ENCODE measurements at places on chromosomes 12 and 14.

- DNase-seq, result no peak
These were observed 394.4 kb upstream of the STXBP6 start for GRCh38 chr14:25444381-25444780.

DNA sequence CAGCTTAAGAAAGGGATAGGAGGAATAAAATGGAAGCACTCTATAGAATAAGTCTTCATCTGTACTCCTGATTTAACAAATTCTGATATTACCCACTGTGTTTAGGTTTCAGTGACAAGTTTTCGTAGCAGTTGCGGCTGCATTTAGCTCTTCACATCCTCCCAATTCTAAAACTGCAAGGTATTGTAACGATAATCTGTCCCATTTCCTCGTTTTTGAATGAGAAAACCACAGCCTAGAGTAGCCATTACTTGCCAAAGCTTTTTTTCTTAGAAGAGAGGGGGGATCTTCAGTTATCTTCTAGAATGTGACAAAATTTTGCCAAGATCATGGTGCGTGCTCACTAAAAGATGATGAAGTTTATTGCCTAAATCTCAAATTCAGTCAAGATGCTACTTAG, 155.8 kb downstream of the PDE3A start:
- no peak for DNase-seq

DNA sequence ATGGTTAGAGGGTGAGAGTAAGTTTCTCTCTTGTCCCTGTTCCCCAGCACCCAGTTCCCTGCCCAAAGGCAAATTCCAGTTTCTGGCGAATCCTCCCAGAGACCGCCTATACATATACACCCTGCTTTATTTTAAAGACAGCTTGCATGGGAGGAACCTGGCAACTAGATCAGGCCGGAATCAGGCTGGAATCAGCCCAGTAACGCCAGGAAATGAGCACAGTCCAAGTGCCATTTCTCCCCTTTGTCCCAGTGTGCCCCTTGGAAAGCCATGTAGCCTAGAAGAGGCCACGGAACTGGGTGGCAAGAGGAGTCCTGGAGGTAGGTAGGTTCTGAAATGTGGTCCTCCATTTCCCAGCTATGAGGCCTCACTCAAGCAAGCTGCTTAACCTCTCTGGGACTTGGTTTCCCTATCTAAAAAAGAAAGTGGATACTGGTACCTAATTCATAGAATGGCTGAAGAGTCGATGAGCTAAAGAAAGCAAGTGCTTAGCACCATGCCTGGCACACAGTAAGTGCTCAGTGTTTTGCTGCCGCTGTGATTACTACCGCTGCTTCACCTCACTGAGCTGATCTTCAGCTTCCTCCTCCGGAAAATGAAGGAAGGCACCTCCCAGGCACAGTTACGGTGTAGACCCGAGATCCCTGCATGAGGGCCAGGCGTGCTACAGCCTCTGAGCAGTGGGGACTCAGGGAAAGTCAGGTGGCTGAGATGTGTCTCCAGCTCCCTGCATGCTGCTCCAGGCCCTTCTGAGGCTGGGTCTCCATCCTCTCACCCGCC, 36.4 kb downstream of the PITPNM2 start:
- DNase-seq, result no peak

DNA sequence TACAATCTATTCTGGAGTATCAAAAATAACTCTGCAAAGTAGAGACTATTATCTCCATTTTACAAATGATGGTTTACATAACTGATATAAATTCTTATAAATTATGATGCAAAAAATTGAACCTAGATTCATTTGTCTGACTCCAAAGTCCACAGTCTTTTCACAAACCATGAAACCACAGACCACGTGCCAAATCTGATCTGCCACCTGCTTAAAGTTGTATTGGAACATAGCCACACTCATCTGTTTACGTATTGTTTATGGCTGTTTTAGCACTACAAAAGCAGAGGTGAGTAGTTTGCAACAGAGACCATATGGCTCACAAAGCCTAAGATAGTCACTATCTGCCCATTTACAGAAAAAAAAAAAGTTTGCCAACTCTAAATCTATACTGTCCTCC, 105.3 kb downstream of the KCNH5 start:
- DNase-seq, result no peak

- DNase-seq, result no peak
These were observed 13.9 kb downstream of the NKX2-1 start for GRCh38 chr14:36505892-36506731.

DNA sequence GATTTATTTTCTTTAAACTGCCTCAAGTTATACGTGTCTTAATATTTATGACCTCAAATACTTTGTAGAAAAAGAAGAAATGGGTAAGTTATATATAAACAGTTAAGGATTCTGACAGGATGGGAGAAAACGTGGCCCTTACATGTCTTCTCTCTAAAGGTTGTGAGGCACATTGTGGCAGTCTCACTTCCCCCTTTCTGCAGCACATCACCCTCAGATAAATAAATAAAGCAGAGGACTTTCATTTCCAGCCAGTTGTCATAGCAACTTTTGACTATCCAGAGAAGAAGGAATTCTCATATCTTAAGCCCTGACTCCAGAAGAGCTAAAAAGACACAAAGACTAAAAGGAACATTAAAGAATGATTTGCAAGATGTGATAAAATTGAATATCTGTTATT, 28.8 kb upstream of the CEP83 start:
- DNase-seq, result no peak

DNA sequence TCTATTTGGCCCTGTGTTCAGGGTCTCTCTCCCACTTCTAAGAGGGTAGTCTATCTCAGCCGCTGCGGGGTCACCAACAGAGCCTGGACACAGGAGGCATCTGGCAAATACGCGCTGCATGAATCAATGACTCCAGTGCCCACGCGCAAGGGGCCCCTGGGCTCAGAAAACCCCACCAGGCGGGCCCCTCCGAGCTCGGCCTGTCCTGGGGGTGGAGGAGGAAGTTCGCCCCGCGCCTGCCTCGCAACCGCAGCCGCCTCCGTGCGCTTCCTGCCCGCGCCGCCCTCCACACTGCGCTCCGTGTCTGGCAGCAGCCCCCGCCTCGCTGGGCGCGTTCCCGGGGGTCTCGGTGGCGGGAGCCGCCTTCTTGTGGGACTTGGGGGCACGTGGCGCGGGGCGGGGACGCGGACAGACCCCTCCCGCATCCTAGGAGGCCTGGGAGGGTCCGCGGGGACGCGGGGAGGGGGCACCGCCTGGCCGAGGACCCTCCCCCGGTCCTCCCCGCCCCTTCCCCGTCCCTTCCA, 811 bp upstream of the FBRSL1 start:
- DNase-seq, result no peak

- no peak for DNase-seq
These were observed 578 bp downstream of the DCAF5 start for GRCh38 chr14:69152181-69152901.

DNA sequence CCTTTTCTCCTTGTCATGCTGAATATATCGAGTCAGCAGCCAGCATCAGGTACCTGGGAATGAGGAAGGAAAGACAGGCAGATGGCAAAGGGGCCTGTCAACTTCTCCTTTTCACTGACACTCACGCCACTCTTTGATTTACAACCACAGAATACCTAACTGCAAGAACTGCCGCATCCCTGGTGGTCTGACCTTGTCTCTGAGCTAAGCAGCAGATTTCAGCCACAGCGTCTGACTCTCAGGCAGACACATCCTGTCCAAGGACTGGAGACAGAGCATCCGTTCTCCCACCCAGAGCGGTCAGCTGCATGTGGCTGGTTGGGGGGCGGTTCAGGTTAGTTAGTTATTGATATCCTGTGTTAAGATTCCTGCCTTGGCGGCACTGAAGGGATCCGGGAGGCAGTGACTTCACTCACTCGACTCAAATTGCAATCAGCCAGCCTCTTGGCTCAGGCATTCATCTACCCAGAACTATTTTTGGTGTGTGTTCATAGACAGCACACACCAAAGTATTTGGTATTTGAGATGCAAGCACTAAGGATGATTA, 11.2 kb upstream of the MAP1LC3B2 start:
- DNase-seq, result no peak

- no peak for DNase-seq
These were observed 249.2 kb downstream of the ETNK1 start for GRCh38 chr12:22874151-22874550.

GRCh38 chr12:68977909-68978610, 45.1 kb upstream of the CPM start:
- no peak for DNase-seq

DNA sequence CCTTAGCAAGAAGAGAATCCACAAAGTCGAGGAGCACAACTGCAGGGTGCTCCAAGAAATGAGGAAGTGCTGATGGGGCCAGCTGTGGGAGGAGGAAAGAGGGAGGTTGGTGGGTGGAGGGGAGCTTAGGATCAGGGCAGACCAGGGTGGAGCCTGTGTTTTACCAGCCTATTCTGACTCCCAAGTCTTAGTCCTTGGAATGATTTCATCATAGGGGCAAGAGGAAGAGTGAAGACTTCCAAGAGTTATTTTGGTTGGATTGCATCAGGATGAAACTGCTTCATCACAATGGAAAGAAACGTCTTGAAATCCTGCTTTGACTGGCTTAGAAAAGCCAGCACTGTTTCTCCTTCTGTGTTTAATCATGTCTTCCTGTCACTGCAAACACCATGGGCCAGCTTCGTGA, 194.0 kb downstream of the DPF3 start:
- DNase-seq, result no peak

DNA sequence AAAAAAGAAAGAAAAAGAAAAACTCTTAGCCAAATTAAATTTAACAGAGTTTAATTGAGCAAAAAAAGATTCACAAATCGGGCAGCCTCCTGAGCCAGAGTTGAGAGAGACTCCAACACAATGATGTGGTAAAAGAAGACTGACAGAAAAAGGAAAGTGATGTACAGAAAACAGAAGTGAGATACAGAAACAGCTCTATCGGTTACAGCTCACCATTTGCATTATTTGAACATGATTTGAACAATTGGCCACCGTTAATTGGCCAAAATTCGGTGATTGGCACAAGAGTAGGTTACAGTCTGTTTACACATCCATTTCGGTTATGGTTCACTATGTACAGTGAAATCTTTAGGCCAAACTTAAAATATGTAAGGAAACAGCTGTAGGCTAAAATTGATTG, 117.7 kb downstream of the SPTSSA start:
- no peak for DNase-seq

- no peak for DNase-seq
These were observed 315.3 kb downstream of the ZFP36L1 start for GRCh38 chr14:68477461-68478085.

- no peak for DNase-seq
These were observed 472.9 kb downstream of the NELL2 start for GRCh38 chr12:44403185-44403584.

DNA sequence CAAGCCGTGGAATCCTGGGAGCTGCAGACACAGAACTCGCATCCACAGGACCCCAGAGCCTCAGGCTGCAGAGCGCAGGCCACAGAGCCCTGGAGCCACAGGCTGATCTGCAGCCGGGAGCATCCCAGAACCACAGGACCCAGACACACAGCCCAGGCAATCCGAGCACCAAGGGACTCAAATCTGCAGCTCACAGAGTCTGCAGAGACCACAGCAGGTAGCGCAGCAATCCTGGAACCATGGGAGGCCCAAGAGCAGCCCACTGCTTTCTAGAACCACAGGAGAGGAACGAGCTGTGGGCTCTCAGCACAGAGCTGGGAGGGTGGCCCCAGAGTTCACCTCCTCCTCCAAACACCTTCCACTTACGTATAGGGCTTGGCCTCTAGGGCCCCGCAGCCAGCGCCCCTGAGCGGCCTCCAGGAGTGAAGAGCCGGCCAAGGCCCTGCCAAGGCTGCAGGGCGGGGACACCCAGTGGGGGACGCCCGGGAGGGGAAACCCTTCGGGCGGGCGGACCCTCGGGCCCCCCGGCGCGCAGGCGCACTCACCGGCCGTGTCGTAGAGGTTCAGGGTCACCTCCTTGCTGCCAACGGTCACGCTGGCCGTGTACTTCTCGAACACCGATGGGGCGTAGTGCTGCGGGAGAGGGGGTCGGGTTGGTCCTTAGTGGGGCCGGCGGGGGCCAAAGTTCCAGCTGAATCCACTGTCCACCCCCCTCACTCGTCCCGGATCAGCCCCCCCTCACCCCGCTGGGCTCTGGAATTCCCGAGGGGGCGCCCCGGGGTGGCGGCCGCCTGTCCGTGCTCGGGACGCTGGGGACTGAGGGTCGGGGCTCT, 665 bp downstream of the RHOF start:
- DNase-seq, result no peak

DNA sequence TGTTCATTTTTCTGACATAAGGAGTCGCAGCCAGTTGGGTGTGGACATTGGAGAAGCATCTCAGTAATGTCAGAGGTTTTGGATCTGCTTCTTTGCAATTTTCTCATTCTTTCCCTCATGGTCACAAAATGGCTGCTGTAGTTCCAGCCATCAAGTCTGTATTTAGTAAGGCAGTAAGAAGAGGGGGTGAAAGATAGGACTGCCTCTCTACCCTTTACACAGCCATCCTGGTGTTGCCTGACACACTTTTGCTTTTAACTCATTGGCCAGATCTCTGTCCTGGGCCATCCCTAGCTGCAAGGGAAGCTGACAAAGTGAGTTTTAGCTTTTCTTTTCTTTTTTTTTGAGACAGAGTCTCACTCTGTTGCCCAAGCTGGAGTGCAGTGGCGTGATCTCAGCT, 66.2 kb downstream of the EID3 start:
- DNase-seq, result no peak

- DNase-seq, result no peak
These were observed 36.2 kb downstream of the GNPTAB start for GRCh38 chr12:101794574-101794973.

GRCh38 chr14:104552738-104553125, 26.8 kb upstream of the C14orf180 start:
- no peak for DNase-seq

GRCh38 chr14:23543403-23543802, 8.2 kb downstream of the ZFHX2 start:
- no peak for DNase-seq

DNA sequence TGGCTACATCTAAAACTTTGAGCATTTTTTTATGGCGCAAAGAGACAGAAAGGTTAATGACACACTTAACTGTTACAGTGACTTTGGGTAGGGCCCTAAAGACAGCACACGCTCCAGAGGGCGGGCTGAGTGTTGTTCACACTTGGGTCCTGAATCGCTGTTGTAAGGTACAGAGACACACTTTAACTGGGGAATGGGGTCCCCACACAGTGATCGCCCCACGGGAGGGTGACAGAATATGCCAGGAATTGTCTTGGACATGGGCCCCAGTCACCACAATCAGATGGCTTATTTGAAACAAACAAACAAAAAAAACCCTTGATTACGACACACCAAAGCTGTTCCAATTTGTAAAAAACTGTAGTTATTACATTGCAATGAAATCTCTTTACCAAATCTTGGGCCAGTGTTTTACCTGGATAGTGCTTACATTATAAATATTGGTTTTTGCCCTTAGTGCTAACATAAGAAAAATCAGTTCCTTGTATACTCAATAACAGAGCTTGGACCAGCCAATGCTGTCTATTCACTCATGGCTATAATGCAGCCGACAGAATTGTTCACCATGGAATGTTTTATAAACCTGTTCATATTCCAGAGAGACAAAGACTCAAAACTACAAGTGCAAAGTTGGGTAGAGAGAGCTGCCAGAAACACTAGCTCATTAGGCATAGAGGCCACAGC, 28.3 kb downstream of the KCTD10 start:
- no peak for DNase-seq
